GM12878 (cell line): ENCODE measurements at places on chromosomes 4 and X. TPM values are rescaled to one million over a fixed set of nuclear protein-coding genes. Genes with fewer than 3 reads are reported as not detected.

TRAPPC11 gene
- 17.4 and 20.0 TPM in 2 replicates for polyA plus RNA-seq

CITED1 gene
- polyA plus RNA-seq = not detected in 2 replicates

LRIT3 gene
- 0.04 TPM in 1 of 2 replicates, not detected in the other for polyA plus RNA-seq

PRR32 gene
- not detected in 2 replicates for polyA plus RNA-seq

COPS4 gene
- polyA plus RNA-seq = 79.9 and 87.0 TPM in 2 replicates

NKX1-1 gene
- not detected in 2 replicates for polyA plus RNA-seq

PALLD gene
- 1.4 and 2.1 TPM in 2 replicates for polyA plus RNA-seq

KIAA1210 gene
- not detected in 2 replicates for polyA plus RNA-seq

PPP3CA gene
- 1.1 and 1.5 TPM in 2 replicates for polyA plus RNA-seq

TBC1D9 gene
- polyA plus RNA-seq = 1.6 and 4.5 TPM in 2 replicates

RAB33A gene
- polyA plus RNA-seq = 35.9 and 37.3 TPM in 2 replicates

MECP2 gene
- 11.1 and 11.3 TPM in 2 replicates for polyA plus RNA-seq

BEX5 gene
- polyA plus RNA-seq = 0.32 and 0.48 TPM in 2 replicates

ARAP2 gene
- polyA plus RNA-seq = 9.9 and 12.3 TPM in 2 replicates

PNCK gene
- polyA plus RNA-seq = not detected in 2 replicates

CXCL1 gene
- polyA plus RNA-seq = not detected in 2 replicates

NPNT gene
- polyA plus RNA-seq = 65.6 and 67.9 TPM in 2 replicates

ARX gene
- polyA plus RNA-seq = not detected in 2 replicates

CISD2 gene
- 132 TPM in 2 replicates for polyA plus RNA-seq

CCNB3 gene
- polyA plus RNA-seq = not detected in 2 replicates

ZNF518B gene
- 5.8 and 6.4 TPM in 2 replicates for polyA plus RNA-seq

MSL3 gene
- 43.8 and 45.8 TPM in 2 replicates for polyA plus RNA-seq

MAGEE1 gene
- 0.15 and 0.59 TPM in 2 replicates for polyA plus RNA-seq

LUZP4 gene
- not detected in 2 replicates for polyA plus RNA-seq

NAP1L3 gene
- polyA plus RNA-seq = 0.06 TPM in 1 of 2 replicates, not detected in the other

ZNF157 gene
- not detected in 2 replicates for polyA plus RNA-seq
